Temporal lobe (tissue), 4 donors: ENCODE measurements at places on chromosomes 1 and 21. TPM values are rescaled to one million over a fixed set of nuclear protein-coding genes. Genes with fewer than 3 reads are reported as not detected.

The PAX7 gene
- total RNA-seq, result not detected

The EXTL2 gene
- 25.3 TPM for total RNA-seq

The OR1C1 gene
- total RNA-seq, result not detected

The UBXN11 gene
- total RNA-seq, result 7.9 TPM

The C1orf87 gene
- under 0.01 TPM for total RNA-seq

The PM20D1 gene
- under 0.01 TPM for total RNA-seq

The PTGER3 gene
- 1.2 TPM for total RNA-seq

The OR2T29 gene
- total RNA-seq, result not detected

The OXCT2 gene
- total RNA-seq, result 0.49 TPM

The FAM163A gene
- 0.25 TPM for total RNA-seq

The TNFRSF4 gene
- total RNA-seq, result not detected

The USH2A gene
- total RNA-seq, result under 0.01 TPM

The DMBX1 gene
- not detected for total RNA-seq

The PYHIN1 gene
- 0.25 TPM for total RNA-seq

The LRRC38 gene
- total RNA-seq, result under 0.01 TPM

The CNTN2 gene
- total RNA-seq, result 23.4 TPM

The RIPK4 gene
- total RNA-seq, result not detected

The ZNF697 gene
- total RNA-seq, result 27.5 TPM

The AK4 gene
- total RNA-seq, result 16.0 TPM

The PARS2 gene
- 2.5 TPM for total RNA-seq

The TP53BP2 gene
- 32.5 TPM for total RNA-seq

The OR2T2 gene
- not detected for total RNA-seq

The TINAGL1 gene
- total RNA-seq, result 1.7 TPM

The BRINP3 gene
- 38.6 TPM for total RNA-seq
